GM12878 (cell line): ENCODE measurements at places on chromosomes 3 and 15. TPM values are rescaled to one million over a fixed set of nuclear protein-coding genes. Genes with fewer than 3 reads are reported as not detected.

The KBTBD8 gene
- 27.6 and 28.8 TPM in 2 replicates for total RNA-seq

The HYAL3 gene
- 2.8 and 3.9 TPM in 2 replicates for total RNA-seq

The SCAANT1 gene
- 1.5 and 1.7 TPM in 2 replicates for total RNA-seq

The SETD2 gene
- total RNA-seq: 36.3 and 39.3 TPM in 2 replicates

The PLSCR5 gene
- total RNA-seq: not detected in 2 replicates

The ANKRD63 gene
- total RNA-seq: not detected in 2 replicates

The MST1 gene
- total RNA-seq: 14.1 TPM in 2 replicates

The PCOLCE2 gene
- 0.41 and 1.1 TPM in 2 replicates for total RNA-seq

The ZNF660 gene
- total RNA-seq: 2.4 and 2.9 TPM in 2 replicates

The DAZL gene
- 0.05 TPM in 1 of 2 replicates, not detected in the other for total RNA-seq

The DLL4 gene
- total RNA-seq: 0.08 TPM in 1 of 2 replicates, not detected in the other

The PLCH1 gene
- 0.03 and 0.05 TPM in 2 replicates for total RNA-seq

The ASB14 gene
- not detected in 2 replicates for total RNA-seq

The SYNPR gene
- total RNA-seq: not detected in 2 replicates

The CRBN gene
- 23.4 and 28.3 TPM in 2 replicates for total RNA-seq

The ARHGEF26 gene
- total RNA-seq: 0.05 TPM in 1 of 2 replicates, not detected in the other

The RARB gene
- not detected in 2 replicates for total RNA-seq

The GPR15 gene
- 105 TPM in 2 replicates for total RNA-seq

The VILL gene
- total RNA-seq: 3.7 and 4.1 TPM in 2 replicates

The LAMB2 gene
- total RNA-seq: 3.2 and 3.3 TPM in 2 replicates

The KBTBD13 gene
- not detected in 2 replicates for total RNA-seq

The RPL39L gene
- total RNA-seq: 20.4 and 22.1 TPM in 2 replicates

The MRPS22 gene
- 44.3 and 48.1 TPM in 2 replicates for total RNA-seq

The ILDR1 gene
- total RNA-seq: 7.4 and 7.8 TPM in 2 replicates

The UBA3 gene
- total RNA-seq: 72.5 and 73.9 TPM in 2 replicates

The CALML4 gene
- total RNA-seq: 4.0 and 4.8 TPM in 2 replicates

The STRA6 gene
- 9.7 and 10.0 TPM in 2 replicates for total RNA-seq

The ZKSCAN7 gene
- 3.6 and 4.6 TPM in 2 replicates for total RNA-seq

The MESD gene
- 19.2 and 24.1 TPM in 2 replicates for total RNA-seq

The SERPINI2 gene
- total RNA-seq: 0.19 and 0.33 TPM in 2 replicates

The KY gene
- not detected in 2 replicates for total RNA-seq

The GOLGA8J gene
- not detected in 2 replicates for total RNA-seq

The PXK gene
- 25.8 and 27.9 TPM in 2 replicates for total RNA-seq

The FAM81A gene
- 19.9 and 20.2 TPM in 2 replicates for total RNA-seq

The GRAMD2A gene
- total RNA-seq: not detected in 2 replicates

The MRPL47 gene
- 44.7 and 49.8 TPM in 2 replicates for total RNA-seq

The C3orf85 gene
- not detected in 2 replicates for total RNA-seq

The ARIH2 gene
- 58.7 and 61.8 TPM in 2 replicates for total RNA-seq

The SLC15A2 gene
- total RNA-seq: 2.0 and 5.7 TPM in 2 replicates

The GATM gene
- total RNA-seq: 37.1 and 42.5 TPM in 2 replicates

The GHSR gene
- not detected in 2 replicates for total RNA-seq

The GP9 gene
- total RNA-seq: not detected in 2 replicates

The IL17RB gene
- total RNA-seq: 2.2 and 3.0 TPM in 2 replicates

The MELTF gene
- 44.3 and 49.1 TPM in 2 replicates for total RNA-seq
